ENCODE measurements at places on chromosomes 5 and 9. TPM values are rescaled to one million over a fixed set of nuclear protein-coding genes. Genes with fewer than 3 reads are reported as not detected.

DNA sequence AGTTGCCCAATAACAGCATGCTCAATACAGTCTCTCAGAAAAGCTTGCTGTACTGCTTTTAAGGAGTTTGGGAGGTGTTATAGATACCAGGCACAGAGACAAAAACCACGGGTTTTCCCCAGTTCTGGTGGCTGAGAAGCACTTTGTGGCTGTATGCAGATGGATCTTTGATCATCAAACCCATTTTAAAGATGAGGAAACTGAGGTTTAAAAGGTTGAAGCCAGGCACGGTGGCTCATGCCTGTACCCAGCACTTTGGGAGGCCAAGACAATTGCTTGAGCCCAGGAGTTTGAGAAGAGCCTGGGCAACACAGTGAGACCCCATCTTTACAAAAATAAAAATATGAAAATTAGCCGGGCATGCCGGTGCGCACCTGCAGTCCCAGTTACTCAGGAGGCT is 46.3 kb upstream of the PLPP6 start:
- no peak for DNase-seq

DNA sequence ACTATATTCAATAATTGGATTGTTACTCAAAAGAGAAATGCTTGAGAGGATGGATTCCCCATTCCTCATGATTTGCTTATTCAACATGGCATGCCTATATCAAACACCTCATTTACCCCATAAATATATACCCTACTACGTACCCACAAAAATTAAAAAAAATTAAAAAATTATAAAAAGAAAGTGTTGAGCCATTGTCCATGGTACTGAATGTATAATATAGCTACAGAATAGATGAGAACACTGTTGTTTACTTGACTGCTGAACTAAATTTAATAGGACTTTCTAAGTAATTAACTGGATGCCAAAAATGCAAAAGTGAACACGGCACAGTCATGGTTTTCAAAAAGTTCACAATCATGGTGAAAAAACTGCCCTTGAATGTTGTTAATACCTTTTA is 725.8 kb downstream of the KCTD16 start:
- no peak for DNase-seq

GRCh38 chr5:74326571-74327338 is 313.8 kb downstream of the ENC1 start:
- DNase-seq, result peak; percentile 51

- no peak for DNase-seq
These were observed 24.4 kb upstream of the SLC1A1 start for GRCh38 chr9:4465910-4466309.

- DNase-seq, result no peak
These were observed 44.3 kb upstream of the COL5A1 start for GRCh38 chr9:134597041-134597913.

- no peak for DNase-seq
These were observed 285.7 kb downstream of the CHSY3 start for GRCh38 chr5:130189961-130190360.

DNA sequence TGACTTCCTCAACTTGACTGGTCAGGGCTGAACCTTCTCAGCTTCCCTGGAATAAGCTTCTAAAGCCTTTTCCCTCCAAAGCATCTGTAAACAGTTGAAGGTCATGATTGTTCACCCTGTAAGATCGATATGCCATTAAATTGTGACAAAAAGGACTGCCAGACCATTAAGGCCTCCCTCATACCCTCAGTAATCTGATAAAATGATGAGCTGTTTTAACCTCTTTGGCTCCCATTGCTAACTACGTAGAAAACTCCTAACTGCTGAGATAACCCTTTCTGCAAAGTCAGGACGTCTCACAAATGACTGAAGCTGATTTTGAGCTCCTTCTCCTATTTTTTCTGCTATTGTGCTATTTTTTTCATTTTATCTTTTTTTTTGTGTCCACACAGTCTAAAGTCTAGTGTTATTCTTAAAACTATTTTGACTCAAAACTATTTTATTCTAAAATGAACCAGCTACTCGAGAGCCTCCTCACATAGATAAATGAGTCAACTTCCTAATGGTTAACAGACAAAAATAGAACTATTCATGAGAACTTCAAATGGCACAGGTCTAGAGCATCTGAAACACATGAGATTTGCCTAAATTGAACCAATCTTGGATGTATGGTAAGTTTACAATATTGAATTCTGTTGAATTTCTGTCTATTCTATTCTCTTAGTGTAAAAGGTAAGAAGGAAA is 395.6 kb upstream of the TLE4 start:
- no peak for DNase-seq

DNA sequence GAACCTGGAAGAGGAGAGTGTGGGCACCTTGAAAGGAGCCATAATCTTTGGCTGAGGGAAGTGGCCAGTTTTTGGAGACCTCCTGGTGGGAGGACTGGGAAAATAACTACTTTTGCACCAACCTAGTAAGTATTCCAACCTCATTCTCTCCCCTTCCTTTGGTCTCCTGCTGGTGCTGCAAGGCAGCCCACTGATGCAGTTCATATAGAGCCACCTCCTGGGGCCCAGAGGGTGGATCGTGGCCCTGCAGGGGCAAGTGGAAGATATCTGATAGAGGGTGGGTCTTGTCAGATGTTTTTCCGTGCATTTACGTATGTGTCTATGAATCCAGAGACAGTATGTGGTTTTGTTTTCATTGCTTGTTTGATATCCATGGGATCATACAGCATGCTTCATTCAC is 172.8 kb upstream of the PITX1 start:
- DNase-seq, result no peak

Gene TLR4
- 0.22 TPM for total RNA-seq
